ENCODE measurements at places on chromosomes 13 and 19.

- DNase-seq, result no peak
These were observed 239.3 kb downstream of the KCTD12 start for GRCh38 chr13:76646946-76647345.

DNA sequence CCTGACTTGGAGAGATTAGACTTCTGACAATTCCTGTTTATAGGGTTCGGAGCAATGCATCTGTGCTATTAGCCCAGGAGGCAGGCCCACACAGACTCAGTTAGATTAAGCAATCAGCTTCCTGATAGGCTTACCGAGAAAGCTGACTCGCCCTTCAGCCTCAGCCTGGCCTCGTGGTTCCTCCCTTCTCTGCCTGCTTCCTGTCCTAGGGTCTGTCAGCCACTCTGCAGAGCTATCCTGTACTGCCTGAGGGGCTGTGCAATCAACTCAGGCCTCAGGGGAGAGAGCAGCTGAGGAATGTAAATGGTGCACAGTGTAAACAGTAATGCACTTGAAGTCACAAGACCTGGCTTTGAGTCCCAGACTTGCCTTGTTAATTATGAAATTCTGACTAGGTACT lies 30.7 kb downstream of the HTR2A start:
- no peak for DNase-seq

GRCh38 chr19:49971991-49972411 lies 11.0 kb upstream of the SIGLEC11 start:
- no peak for DNase-seq

- no peak for DNase-seq
These were observed 7.2 kb downstream of the CPB2 start for GRCh38 chr13:46097663-46098062.

DNA sequence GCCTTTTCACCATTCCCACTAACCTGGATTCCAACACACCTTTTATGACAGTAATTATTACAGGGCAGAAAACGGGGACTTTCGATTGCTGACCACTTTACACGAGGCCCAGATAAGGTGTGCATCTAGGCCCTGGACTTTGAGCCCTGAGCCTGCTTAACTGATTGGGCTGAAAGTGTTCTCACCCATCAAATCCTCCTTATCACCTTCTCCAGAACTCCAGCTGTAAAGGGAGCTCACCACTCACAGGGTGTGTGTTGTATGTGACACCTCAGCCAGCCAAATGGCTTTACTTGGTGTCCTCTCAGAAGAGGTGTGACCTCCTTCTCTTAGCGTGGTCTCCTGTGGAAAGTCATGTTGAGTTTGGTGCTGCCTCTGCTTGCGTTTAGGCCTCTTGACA lies 36.5 kb downstream of the SIPA1L3 start:
- no peak for DNase-seq

- no peak for DNase-seq
These were observed 12.2 kb upstream of the BCAM start for GRCh38 chr19:44796701-44797115.

DNA sequence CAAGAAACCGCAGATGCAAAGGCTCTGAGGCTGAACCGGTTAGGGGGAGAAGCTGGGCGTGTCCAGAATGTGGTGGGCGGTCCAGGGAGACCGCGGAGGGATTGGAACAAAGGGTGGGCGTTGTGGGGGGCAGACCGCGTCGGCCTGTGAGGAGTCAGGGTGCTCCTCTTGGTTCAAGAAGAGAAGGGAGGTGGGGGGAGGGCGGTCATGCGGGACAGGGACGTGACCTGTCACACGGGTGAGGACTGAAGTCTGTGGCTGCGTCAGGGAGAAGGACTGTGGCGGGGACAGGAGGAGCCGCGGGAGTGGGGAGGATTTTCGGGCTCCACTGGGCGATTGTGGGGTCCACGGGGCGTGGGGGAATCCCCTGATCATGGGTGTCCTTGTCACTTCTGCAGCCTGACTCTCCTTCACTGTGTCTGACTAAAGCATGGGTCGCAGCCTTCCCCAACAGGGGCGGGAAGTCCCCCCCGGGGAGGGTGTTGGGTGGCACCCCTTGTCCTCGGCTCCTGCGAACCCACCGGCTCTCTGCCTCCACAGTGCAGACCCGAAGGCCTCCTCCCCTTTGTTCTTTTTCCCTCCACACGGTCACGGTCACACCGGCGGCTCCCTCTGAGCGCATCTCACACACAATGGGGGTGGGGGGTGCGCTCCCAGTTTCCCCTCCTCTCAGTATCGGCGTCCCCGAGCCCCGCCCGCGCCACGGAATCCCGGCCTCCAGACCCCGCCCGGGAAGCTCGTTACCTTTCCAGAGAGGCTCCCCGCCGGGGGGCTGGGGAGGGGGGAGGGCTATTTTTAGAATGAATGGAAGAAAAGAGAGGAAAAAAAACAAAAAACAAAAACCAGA lies 16.4 kb upstream of the KCNN1 start:
- no peak for DNase-seq

DNA sequence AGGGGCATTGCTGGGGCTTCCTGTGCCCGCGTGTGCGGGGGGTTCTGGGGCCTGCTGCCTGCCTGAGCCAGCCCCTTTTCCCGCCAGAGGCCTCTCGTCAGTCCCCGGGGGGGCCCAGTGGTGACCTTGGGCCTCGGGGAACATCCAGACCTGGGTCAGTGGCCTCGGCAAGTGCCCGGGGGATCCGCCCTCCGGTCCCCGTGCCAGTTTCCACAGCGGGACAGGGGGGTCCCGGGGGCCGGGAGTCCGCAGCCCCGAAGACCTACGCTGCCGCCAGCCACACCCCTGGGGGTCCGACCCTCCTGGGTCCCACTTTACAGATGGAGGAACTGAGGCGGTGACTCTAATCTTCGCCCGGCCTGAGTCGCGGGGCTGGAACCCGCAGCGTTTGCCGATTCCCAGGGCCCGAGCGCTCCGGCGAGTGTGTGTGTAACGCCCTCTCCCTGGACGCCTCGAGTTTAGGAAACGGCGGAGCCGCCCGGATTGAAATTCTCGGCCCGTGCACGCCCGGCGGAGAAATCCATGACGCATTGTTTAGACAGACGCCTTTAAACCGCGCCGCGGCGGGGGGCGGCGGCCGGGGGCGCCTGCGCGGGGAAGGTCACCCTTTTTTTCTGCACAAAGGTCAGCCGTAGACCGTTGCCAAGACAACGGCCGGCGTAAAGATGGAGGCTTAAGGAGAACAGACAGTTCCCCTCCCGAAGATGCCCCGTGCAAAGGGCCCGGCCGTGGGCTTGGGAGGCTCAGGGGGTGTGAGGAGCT lies 39.3 kb downstream of the EFNA2 start:
- peak; percentile 49 for DNase-seq
